Hematopoietic multipotent progenitor cell treated with erythropoietin and hydrocortisone succinate and interleukin-3 and kit ligand, for 17 days (in vitro differentiated cells): ENCODE measurements at places on chromosomes 3 and 15.

GRCh38 chr15:63938486-63939061 lies 104.8 kb upstream of the HERC1 start:
- no peak for DNase-seq

DNA sequence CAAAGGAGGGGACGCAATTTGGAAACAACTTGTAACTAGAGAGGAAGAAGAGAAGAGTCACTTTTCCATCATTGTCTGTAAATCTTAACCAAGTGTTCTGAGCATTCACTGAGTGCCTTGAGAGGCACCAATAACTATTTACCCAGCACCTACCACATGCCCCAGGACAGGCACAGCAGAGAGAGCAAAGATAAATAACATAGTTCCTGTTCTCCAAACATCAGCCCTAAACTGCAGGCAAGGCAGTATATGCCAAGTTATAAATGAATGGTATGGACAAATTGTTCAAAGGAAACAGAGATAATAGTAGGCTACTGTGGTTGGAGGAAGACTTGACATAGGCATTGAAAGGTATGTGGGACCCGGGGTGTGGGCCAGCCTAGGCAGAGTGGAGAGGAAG lies 45.6 kb downstream of the ITGB5 start:
- DNase-seq = no peak

- DNase-seq = no peak
Observed at GRCh38 chr3:184001761-184002160, 15.9 kb downstream of the ABCC5 start.

DNA sequence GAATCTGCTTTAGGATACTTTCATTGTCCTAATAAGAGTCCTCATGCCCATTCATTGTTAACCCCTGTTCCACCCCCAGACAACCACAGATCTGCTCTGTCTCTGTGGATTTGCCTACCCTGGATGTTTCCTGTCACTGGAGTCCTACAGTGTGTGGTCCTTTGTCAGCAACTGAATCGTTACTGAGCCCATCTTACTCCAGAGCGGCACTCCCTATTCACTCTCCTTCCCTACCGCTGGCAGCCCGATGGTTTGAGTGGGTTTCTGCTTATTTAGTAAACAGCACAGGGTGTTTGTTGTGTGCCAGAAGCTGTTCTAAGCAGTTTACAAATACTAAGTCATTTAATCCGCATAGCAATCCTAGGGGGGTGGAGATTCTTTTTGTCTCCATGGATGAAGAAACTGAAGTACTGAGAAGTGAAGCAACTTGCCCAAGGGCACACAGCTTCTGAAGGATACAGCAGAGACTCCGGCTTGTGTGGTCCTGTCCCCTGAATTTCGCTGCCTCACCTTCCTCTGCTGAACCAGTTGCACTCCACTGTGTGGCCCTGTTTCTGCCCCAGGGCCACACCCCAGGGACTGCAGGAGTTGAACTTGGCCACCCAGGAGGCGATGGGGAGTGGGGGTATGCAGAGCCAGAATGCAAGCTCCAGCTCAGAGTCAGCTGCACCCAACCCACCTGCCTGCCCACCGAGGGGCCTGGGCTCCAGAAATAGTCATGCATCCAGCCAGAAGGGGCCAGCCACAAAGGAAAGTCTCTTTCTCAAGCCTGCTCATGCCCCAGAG lies 56.5 kb upstream of the SLC6A1 start:
- DNase-seq = no peak

DNA sequence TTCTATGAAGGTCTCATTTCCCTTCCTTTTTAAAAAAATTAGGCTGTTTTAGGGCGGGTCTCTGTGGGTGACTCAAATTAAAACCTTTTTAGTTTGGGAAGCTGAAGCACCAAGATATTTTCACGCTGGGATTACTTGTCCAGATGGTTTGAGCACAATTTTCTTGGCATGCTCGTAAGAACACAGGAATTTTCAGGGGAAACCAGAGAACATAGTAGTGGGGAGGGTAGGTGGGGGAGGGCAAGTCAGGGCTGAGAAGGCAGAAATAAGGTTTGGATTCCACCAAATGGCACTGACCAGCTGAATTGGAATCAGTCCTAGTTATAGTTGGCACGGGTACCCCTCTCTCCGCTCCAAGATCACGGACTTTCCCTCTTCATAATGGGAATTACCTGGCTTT lies 97.3 kb upstream of the LRIG1 start:
- DNase-seq = no peak

DNA sequence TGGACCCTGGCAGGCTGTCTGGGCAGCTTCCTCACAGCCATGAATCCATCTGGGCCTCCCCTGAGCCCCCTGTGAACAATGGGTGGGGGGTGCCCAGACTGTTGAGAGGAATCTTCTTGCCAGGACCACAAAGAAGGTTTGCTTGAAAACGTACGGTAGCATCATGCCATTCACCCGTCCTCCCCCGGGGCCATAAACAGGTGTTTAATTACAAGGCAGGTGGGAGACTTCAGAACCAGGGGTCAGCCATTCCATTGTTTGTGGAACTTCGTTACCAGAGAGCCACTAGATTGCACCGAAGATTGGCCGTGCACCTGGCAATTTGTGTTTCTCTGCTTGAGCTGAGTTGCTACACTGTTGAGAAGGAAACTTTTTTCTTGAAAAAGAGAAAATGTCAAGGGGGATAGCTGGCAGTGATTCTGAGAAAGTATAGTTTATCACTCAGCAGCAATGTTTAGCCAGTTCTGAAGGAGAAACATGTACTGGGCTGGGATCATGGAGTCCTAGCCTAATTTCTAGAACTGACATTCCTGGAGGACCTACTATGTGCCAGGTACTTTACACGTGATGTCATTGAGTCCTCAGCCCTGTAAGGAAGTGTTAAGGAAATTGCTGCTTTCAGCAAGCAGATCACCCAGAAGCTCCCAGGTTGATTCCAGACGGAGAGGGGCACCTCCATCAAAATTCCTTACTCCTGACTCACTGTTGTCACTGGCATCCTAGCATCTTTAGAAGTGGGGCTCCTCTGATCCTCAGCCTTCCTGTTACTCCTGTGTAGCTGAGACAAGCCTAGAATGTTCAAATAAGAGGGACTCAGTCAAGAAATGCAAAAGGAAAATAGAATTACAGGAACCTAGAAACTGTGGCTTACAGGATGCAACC lies 103.8 kb upstream of the UBE2E1 start:
- DNase-seq = no peak

DNA sequence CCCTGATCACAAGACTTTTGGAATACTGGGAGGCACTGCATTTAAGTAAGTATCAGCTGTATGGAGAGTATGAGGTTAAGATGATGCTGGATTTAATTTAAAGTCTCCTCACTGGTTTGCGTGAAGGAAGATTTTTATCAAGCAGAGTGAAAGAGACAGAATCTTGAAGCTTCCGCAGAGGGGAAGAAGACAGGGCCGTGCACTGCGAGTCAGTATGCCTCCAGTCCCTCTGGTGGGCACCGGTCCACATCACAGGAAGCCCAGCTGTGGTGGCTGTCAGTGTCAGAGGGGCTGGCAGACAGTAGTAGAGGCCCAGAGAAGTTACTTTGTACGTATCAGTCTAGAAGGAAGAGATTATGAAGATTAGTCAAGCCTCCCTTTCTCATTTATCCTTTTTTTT lies 379.0 kb upstream of the TPRG1 start:
- no peak for DNase-seq

DNA sequence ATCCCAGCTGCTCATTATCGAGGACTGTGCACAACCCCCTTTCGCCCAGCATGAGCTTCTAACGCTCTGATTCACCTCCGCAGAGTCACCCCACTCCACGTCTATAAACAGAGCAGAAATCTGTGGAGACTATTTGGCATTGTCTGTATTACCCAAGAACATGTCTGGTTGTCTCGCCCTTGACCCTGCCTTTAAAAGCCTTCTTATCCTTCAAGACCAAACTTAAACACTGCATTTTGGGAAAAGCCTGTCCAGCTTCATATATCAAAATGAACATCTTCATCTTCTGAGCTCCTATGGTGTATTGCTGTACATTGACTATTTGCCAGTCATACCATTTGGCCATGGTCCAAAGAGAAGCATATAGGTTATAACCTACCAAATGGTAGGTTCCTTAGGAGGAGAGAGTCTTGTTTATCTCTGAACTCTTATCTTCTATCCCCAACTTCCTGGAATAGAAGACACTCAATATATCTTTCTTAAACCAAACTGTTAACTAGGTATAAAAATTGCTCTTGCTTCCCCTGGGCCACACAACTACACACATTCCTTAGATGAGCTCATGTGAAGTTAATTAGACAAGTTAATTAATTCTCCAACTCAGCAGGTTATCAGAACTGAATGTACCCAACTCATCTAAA lies 90.1 kb downstream of the FBN1 start:
- DNase-seq = peak; percentile 54

- no peak for DNase-seq
Observed at GRCh38 chr15:99055555-99056134, 48.1 kb upstream of the PGPEP1L start.

GRCh38 chr3:49388289-49388820 lies 23.4 kb downstream of the RHOA start:
- DNase-seq = no peak

DNA sequence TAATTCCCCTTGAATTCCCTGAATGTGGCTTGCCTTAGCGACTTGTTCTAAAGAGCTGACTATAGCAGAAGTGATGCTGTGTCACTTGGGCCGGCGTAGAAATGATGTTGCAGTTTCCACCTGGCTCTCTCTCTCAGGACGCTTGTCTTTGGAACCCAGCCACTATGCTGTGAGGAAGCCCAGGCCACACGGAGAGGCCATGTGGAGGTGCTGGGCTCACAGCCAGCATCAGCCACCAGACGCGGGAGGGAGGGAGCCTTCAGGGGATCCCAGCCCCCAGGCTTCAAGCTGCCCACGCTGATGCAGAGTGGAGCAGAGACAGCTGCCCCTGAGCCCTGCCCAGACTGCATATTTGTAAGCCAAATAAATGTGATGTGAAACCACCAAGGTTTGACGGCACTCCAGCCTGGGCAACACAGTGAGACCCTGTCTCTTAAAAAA lies 18.6 kb downstream of the RNU5B-1 start:
- no peak for DNase-seq

GRCh38 chr3:39188271-39189149 lies 3.9 kb downstream of the XIRP1 start:
- no peak for DNase-seq

- no peak for DNase-seq
Observed at GRCh38 chr3:148203297-148204010, 494.2 kb upstream of the AGTR1 start.

DNA sequence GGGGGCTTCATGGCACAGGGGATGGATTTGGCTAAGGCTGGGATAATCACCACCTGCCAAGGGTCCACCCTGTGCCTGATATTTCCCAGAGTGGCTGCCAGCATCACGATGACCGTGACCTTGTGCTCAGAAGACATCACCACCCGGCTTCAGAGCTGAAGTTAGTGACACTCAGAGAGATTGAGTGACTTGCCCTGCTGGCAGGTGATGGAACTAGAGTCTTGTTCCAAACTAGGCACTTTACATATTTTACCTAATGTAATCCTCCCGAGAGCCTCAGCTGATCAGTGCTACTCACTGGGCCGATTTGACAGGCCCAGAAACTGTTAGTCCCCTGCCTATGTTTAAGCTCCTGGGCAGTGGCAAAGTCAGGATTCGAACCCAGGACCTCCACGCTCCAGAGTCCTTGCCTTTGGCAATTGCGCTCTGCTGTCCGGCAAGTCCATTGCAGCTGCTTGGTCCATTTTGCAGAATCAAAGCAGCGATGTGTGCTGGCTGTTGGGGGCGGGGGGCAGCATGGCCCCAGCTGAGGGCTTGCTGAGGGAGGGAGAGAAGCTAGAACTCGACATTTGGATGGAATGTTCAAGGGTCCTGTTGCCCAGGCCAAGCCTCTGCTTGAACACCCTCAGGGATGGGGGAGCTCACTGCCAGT lies 74.8 kb upstream of the GATA2 start:
- no peak for DNase-seq

DNA sequence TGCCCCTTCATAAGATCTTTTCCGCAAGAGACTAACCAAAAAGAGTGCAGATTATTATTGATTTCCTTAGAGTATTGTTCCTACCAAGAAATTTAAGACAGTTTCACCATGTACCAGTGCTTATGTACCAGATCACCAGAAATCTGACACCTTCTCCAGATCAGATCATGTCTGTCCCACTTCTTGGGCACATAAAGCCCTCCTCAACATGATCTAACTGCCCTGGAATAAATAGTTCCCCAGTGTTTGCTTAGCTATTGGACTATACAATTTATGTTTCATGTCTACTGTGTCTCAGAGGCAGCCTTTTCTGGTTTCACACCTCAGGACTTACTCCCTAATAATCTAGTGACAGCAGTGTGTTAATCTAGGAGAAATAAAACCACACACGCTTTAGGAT lies 46.8 kb downstream of the NME9 start:
- no peak for DNase-seq

DNA sequence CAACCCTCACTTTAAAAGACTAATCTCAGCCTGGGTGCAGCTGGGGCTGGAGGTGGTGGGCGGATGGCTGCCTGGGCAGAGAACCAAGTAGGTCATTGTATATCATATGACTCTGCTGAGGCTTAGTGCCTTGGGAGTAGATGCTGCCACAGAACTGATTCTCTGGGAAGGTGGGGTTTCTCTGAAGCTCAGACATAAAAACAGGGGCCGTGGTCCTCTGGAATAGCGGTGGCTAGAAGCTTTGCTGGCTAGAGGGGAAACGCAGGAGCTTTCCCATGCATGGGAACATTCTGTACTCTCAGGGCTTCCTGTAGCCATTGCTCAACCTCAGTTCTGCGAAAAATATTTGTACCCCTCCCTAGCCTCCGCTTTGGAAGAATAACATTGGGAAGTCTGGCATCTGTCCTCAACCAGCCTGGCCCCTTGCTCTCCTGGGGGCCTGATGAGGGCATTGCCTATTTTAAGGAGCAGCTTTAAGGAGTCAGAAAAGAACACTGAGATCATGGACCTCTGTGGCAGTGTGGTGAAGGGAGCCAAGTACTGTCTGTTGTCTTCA lies 14.7 kb downstream of the TIMP4 start:
- no peak for DNase-seq

- no peak for DNase-seq
Observed at GRCh38 chr15:67077641-67078215, 12.3 kb downstream of the SMAD3 start.

DNA sequence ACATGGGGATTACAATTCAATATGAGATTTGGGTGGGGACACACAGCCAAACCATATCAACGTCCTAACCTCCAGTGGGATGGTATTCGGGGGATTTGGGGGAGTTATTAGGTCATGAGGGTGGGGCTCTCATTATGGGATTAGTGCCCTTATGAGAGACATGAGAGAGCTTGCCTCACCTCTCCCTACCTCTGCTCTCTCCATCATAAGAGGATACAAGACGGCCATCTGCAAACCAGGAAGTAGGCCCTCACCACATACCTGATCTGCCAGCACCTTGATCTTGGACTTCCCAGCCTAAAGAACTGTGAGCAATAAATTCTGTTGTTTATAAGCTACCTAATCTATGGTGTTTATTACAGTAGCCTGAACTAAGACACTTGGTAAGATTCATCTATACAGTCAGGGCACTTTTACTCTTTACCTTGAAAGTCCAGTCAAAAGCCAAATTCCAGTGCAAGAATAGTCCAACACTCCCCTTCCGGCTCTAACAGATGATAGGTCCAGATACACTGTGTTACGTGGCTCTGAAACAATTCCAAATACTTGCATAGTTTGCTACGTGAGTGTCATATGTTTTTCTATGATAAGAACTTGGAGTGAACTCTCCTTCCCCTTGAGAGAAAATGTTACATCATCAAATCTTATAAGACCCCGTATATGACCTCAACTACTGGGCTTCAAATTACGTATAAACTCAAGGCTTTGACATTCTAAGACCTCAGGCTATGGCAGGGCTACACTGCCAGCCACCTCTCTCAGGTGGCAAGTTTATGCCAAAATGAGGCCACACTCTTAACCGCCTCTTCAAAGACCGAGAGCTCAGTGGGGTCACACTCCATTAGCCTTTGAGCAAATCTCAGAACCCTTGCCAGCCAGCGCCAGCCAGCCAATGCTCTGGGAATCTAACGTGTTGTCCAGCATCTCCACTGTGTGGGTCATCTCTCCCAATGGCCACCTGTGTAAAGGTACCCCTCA lies 129.9 kb downstream of the XXYLT1 start:
- peak; percentile 26 for DNase-seq
